GM13977 (cell line): ENCODE measurements at places on chromosomes 2 and 18.

DNA sequence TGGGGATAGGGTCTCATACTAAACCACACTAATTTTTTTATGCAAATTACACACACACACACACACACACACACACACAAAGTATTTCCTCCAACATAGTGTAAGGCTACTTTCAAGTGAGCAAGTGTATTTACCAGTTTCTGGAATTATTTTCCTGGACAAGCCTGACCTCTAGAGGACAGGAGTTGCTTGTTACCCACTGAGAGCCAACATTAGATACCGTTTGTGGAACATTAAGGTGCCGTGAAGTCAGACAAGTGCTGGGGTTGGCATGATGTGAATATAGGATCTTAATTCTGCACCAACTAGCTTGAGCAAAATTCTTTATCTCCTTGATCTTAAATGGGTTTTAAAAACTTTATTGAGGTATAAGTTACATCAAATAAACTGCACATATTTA is 39.3 kb upstream of the SERPINB2 start:
- DNase-seq = no peak

GRCh38 chr2:86003967-86004366 is 101.7 kb downstream of the POLR1A start:
- no peak for DNase-seq

DNA sequence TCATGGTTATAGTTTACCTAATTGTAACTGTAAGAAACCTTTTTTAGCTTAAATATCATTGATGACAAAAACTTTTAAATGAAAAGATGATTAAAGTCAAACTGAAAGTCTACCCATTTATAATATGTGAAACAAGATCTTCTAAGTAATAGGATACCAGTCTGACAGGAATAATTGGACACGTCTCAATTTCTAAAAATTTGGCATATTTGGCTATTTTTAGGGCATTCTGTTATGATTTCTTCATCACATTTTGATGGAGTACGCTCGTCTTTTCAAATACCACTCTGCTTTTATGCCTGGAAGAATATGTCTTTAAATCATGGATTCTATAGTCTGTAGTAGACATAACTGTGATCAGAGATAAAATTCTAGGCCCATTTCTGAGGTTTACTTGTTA is 1.3 kb downstream of the R3HDM1 start:
- DNase-seq = no peak

DNA sequence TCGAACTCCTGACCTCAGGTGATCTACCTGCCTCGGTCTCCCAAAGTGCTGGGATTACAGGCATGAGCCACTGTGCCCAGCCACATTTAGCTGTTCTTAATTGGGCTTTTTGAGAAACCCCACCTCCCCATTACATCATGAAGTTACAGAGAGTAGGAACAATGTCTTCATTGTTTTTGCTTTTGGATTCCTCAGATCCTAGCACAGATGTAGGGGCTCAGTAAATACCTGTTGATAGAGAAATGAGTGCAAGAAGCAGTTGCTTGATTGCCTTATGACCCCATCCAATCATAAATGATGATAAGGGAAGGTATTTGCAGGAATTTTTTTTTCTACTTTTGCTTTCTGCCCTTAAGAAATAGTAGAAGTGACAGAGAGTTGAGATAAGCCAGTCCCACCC is 25.4 kb downstream of the GREB1L start:
- no peak for DNase-seq

GRCh38 chr2:168705534-168706470 is 96.6 kb upstream of the NOSTRIN start:
- no peak for DNase-seq

- no peak for DNase-seq
These were observed 140.9 kb upstream of the CRIM1 start for GRCh38 chr2:36214691-36215090.

- no peak for DNase-seq
These were observed 331.8 kb upstream of the VWC2L start for GRCh38 chr2:214079032-214079431.

DNA sequence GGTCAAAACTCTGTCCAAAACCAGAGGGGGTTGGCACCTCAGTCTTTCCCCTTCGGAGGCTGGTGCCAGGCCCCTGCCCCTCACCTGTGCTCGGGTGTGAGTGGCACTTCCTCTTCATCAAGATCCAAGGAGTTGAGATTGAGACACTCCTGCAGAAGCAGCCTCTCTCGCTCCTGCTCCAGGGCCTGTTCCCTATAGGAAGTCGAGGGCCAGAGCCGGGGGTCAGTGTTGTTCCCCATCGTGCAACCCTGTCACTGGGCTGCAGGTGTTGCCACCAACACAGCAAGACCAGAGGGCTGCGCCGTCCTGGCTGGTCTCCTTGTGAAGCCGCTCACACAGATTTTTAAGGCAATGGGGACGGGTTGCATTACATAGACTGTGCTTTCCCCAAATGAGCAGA is 18.9 kb downstream of the FAM178B start:
- no peak for DNase-seq

- DNase-seq = no peak
These were observed 50.6 kb upstream of the SPRED2 start for GRCh38 chr2:65482971-65483370.

DNA sequence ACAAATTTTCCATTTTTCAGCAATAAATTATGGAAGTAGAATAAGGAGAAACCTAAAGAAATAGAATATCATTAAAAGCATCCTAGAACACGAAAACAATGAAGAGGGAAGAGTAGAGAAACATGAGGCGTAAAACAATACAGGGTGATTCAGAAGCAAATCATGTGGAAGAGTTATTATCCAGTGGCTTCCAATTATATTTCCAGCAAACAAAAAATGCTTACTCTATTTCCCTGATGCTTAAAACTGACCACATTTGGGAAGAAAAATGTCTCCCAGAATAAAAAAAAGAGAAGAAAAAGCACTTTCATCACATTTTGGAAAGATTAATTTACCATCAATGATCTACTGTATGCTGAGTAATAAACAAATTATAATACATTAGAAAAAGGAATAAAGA is 192.6 kb downstream of the CD226 start:
- no peak for DNase-seq

- no peak for DNase-seq
These were observed 63.1 kb downstream of the RHOB start for GRCh38 chr2:20509770-20510490.

DNA sequence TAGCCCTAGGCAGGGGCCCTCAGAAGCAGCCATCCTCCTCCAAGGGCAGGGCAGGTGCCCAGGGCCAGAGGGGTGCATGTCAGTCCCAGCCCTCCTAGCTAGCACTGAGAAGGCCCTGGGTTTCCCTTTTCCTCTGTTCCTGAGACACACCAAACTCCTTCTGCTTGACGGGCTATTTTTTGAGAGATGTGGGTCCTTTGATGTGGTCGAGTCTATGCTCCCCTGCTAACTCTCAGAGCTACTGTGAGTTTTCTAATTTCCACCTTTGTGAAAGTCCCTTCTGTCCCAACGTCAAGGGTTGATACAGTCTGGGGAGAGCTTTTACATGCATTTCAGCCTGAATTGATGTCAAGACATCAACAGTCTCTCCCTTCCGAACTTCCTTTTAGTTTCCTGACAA is 51.4 kb downstream of the TRPM8 start:
- no peak for DNase-seq

- no peak for DNase-seq
These were observed 336.0 kb upstream of the HNRNPA3 start for GRCh38 chr2:176876493-176877103.

GRCh38 chr2:223720367-223720766 is 117.0 kb downstream of the AP1S3 start:
- DNase-seq = no peak

GRCh38 chr2:45009303-45009927 is at the start of gene SIX2:
TSS of gene SIX2 (minus strand) at chr2:45009452. CDS start at chr2:45009110, 342 bp downstream.
- peak; percentile 77 for DNase-seq

GRCh38 chr2:204255526-204255925 is 289.7 kb upstream of the PARD3B start:
- DNase-seq = no peak

GRCh38 chr2:23592898-23593751 is 208.1 kb downstream of the KLHL29 start:
- DNase-seq = no peak

GRCh38 chr2:4135765-4136164 is 432.4 kb downstream of the DCDC2C start:
- DNase-seq = no peak

DNA sequence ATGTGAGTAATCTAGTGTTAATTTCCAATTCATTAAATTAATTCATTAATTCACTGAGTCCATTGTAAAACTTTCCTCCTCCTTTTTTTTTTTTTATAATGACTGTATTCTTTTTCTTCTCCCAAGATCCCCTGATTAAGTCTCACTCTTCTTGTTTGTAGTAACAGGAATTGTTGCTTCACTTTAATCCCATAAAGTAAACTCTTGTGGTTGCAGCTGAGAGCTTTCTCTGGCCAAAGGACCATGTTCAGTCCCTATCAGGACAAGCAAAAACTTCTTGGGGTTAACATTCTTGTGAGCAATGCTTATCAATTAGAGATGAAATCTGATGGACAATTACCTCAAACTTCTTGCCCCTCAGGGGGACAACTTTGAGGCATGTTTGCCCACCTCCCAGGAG is 400.2 kb upstream of the SPHKAP start:
- no peak for DNase-seq

DNA sequence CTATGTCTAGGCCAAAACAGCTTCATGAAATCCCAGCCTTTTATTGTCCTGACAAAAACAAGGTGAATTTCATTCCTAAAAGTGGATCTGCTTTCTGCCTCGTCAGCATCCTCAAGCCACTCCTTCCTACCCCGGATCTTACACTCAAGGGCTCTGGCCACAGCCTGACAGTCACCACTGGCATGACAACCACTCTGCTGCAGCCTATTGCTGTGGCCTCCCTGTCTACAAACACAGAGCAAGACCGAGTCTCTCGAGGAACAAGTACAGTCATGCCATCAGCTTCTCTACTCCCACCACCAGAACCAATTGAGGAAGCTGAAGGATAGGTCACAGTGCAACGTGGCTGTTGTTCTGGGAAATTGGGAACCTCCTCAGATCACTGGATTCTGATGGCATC is 106.1 kb downstream of the ICA1L start:
- DNase-seq = no peak

DNA sequence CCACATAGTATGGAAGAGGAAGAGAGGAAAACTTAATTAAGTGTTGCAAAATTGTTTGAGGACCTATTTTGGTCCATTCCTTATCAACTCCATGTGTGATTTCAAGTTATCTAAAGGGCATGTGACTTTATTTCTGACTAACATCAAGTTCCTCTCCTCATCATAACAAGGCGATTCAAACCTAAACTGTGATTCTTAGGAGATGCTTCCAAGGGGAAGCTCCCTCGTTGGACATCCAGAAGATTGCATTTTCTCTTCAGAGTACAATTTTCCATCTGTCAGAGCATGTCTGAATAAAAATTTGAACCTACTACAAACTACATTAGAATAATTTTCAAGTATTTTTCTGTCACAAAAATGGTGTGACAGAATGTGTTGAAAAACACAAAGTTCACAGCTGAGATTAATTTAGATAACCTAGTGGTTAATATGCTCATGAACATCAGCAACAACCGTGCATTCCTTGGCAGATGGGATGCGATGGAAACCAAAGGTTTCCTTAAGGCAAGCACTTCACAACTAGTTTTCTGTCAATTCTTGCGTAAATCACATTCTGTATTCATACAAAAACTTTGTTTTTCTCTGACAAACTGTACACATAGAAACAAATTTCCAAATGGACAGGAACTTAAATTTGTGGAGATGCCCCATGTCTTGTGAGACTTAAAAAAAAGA is 4.2 kb downstream of the SFT2D3 start:
- no peak for DNase-seq

- DNase-seq = no peak
These were observed 91.2 kb downstream of the ZNF236 start for GRCh38 chr18:76913583-76913982.

- no peak for DNase-seq
These were observed 4.5 kb downstream of the SFXN5 start for GRCh38 chr2:73067043-73067442.

- peak; percentile 43 for DNase-seq
These were observed 491 bp downstream of the ALK start for GRCh38 chr2:29920631-29921559.

DNA sequence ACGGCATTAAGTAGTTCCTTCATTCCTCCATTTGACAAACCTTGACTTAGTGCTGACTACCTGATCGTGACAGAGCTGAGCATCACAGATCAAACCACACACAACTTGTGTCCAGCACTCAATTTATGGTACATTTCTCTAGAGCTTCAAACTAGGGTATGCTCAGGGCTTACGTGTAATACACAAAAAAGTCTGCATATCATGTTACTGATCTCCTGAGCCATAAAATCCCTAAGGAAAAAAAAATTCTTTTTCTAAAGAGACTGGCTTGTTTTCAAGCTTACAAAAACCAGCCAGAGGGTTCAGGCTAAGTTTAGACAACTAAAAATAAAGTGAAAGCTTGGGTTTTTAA is 88.0 kb upstream of the ALKAL2 start:
- no peak for DNase-seq

GRCh38 chr2:10405448-10405847 is 42.7 kb downstream of the ODC1 start:
- DNase-seq = no peak

- DNase-seq = no peak
These were observed 377.0 kb downstream of the DCC start for GRCh38 chr18:52716973-52717372.

- peak; percentile 79 for DNase-seq
These were observed 29.0 kb downstream of the LPIN1 start for GRCh38 chr2:11775384-11775783.

- DNase-seq = no peak
These were observed 134.4 kb upstream of the LTBP1 start for GRCh38 chr2:32812316-32812715.

DNA sequence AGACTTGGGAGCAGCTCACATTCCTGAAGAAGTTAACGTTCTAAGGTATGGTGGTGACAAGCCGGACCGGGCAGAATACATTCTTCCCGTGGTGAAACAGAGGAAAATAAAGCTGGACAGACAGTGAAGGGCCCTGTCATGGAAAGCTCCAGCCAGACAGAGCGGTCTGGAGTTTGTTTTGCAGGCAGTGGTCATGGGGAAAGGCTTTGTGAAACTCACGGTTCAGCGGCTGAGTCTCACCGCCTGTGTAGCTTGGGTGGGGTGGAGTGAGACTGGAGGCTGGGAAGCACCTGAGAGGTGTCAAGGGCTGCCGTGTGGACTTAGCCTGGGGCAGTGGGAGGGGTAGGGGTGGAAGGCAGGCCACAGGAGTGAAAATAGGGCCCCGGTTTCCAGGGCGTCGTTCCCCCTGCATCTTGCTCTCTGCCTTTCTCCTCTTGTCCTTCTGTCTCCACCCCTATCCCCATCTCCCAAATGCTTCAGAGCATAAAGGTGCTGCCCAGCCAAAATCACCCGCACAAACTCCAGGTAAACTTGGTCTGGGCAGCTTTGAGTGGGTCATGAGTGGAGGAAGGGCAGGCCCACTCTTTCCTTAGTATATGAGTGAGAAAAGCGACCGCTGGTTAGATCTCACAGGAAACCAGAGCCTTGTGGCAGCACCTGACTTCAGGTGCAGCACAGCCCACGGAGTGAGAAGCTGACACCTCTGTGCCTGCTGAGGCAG is 11.4 kb upstream of the SLC20A1 start:
- no peak for DNase-seq

DNA sequence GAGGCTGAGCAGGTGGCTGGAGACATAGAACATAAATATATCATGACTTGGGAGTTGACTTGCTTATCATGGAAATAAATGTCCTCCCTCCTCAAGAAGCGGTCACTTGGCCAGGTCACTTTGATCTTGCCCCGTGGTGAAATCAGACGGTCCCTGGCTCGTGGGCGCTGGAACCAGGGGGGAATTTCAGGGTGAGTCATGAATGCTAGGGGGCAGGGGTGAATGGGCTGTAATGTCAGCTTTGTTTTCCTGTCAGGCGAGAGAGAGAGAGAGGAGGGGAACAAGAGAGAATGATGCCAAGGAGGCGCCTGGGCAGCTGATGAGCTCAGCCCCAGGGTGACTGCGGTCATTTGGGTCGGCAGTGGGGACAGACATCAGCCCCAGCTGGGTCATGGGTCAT is 47.7 kb downstream of the RRM2 start:
- no peak for DNase-seq
